CD8-positive, alpha-beta T cell (primary cell): ENCODE measurements at places on chromosomes 5 and 9.

DNA sequence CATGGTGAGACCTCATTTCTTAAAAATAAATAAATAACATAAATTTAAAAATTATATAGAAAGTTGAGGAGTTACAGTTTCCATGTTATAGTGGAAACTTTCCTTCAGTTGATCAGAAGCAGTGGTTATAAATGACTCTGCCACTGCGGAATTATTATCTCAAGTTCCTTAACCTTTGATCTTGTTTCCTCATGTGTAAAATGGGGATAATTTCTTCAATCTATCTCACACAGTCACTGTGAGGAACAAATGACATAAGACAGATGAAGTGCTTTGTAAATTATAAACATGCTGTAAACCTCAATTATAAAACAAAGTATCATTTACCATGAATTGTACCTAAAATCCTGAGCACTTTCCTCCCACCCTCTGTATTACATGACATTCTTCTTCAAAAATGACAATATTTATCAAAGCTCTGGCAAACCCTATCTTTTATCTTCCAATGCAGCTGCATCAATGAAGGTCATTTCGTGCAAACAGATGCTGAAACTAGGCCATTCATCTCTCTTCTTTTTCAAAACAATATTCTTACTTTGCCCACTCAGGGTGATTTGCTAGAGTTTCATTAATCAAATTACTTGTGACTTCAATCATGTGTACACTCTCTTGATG lies 46.8 kb downstream of the TMEM245 start:
- DNase-seq = no peak

- no peak for DNase-seq
Observed at GRCh38 chr5:104016646-104017045, 454.1 kb upstream of the NUDT12 start.

- DNase-seq = no peak
Observed at GRCh38 chr5:157269761-157270272, 3.9 kb downstream of the CYFIP2 start.

DNA sequence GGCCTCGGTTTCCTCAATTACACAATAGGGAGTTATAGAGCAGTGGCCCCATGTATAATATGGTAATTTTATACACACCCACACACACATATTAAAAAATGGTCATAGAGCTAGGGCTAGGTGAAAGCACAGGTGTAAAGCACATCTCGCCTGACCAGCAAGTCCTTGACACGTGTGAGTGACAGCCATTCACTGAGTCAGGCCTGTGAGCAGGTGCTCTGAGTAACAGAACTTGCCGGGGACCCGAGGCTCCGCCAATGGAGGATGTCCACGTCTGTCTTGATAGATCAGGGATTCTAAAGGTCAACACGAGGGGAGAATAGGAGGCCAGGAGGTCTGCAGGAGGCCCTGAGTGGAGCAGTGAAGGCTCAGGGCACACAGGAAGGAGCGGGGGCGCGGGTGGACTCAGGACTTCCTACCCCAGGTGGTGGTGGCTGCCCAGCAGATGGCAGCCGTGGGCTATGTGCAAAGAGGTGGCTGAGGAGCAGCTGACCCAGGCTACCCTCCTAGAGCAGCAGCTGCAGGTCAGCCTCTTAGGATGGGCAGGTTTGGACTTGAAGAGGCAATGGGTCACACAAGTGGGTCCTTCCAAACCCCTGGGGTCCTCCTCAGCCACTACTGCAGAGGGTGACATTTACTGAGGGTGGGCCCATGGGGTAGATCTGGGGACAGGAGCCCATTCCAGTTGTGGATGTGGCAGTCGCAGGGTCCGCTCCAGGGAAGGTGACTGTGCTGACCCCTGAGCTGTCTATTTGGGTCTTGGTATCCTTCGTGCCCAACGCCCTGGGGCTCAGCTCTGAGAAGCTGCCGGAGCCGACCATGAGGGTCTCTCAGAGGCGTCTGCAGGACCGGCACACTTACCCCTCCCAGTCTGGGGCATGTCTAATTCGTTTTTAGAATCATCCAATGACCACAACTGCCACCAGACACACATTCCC lies 45.9 kb downstream of the PRRT1B start:
- peak; percentile 78 for DNase-seq

DNA sequence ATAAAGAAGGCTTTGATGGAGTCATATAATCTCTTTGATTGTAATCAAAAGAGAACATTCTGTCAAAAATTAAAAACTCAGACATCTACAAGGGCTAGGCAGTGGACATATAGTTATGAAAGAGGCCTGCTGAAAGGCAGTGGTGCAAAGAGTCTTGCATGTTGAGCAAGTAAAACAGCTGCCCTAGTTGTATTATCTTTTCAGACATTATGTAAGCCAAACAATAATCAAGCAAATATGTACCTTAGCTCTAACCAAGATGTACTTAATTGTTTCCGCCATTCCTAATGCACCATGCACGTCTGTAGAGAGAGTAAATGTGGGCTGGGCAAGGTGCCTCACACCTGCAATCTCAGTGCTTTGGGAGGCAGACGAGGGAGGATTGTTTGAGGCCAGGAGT lies 14.3 kb downstream of the GAPT start:
- DNase-seq = no peak
